ENCODE measurements at places on chromosomes 7 and 10. TPM values are rescaled to one million over a fixed set of nuclear protein-coding genes. Genes with fewer than 3 reads are reported as not detected.

GRCh38 chr10:1498746-1499358, 238.5 kb downstream of the ADARB2 start:
- H3K4me3 ChIP-seq: no peak overlapping the region
- DNase-seq: no peak
- H3K36me3 ChIP-seq: no peaks in the 10 kb centered on the region
- H3K27ac ChIP-seq: no peak overlapping the region
- H3K27me3 ChIP-seq: no peaks in the 10 kb centered on the region

DNA sequence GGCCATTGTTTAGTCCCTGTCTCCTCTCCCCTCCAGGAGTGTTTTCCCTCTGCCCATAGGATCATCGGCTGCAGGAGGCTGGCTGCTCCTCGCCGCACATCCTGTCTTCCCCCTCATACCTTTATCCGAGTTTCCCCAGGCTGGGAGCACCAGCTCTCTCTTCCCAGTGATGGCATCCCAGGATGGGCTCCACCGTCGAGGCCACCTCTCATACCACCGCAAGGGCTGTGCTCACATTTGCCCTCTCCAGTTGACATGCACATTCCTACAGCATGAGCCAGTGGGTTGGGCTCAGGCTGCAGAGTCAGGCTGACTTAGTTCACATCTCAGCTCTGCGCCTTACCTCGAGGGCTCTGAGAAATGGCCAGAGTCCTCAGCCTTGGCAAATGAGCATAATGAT, 12.1 kb downstream of the HKDC1 start:
- no peak overlapping the region for H3K27ac ChIP-seq
- H3K36me3 ChIP-seq: no peaks in the 10 kb centered on the region
- H3K4me1 ChIP-seq: peaks cover 55% of the 10 kb centered on the region
- no peaks in the 10 kb centered on the region for H3K27me3 ChIP-seq
- no peak for DNase-seq

GRCh38 chr10:87771871-87772500, 46.0 kb downstream of the ATAD1 start:
- H3K4me3 ChIP-seq: no peak overlapping the region
- H3K4me1 ChIP-seq: no peaks in the 10 kb centered on the region
- H3K36me3 ChIP-seq: peaks cover 9% of the 10 kb centered on the region
- DNase-seq: peak; percentile 10

The C10orf71 gene
- total RNA-seq: not detected

The VIPR2 gene
- total RNA-seq: 0.17 TPM

The HDAC9 gene
- 0.39 TPM for total RNA-seq

GRCh38 chr7:115827305-115828045, 203.1 kb downstream of the TFEC start:
- H3K27me3 ChIP-seq: no peaks in the 10 kb centered on the region
- no peak for DNase-seq
- H3K4me3 ChIP-seq: no peak overlapping the region

DNA sequence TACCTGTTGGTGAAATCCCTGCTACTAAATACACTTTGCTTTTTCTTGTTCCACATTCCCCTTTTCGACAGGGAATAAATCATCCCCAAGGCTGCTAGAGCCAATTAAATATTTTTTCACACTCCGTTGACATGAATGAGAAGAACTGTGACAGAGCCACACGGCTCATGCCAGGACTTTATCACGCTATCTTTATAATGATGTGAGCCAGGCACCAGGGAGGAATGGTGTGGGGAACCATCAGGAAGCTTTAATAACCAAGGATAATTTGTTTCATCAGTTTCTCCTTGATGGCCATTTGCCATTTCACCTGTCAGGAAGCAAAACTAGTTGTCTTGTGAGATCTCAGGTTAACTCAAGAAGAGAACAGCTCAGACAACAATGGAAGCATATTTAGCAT, 193.0 kb upstream of the C7orf33 start:
- H3K4me1 ChIP-seq: no peaks in the 10 kb centered on the region
- no peaks in the 10 kb centered on the region for H3K27me3 ChIP-seq
- H3K4me3 ChIP-seq: no peak overlapping the region
- H3K27ac ChIP-seq: no peak overlapping the region
- H3K36me3 ChIP-seq: no peaks in the 10 kb centered on the region

All from CD4-positive, alpha-beta memory T cell (primary cell).